Activated T-helper 1 cell treated with anti-CD3 and anti-CD28 coated beads, Interleukin-12 subunit alpha, Interleukin-12 subunit beta, Interleukin-2, Interleukin-4 antibody, amounts not matched to agents 30 ng/mL and 10 ng/mL and 1 ng/mL, durations not matched to agents 14 hours and 24 hours and 36 hours (primary cell): ENCODE measurements at places on chromosomes 2 and 18. TPM values are rescaled to one million over a fixed set of nuclear protein-coding genes. Genes with fewer than 3 reads are reported as not detected.
A peak's percentile ranks its signal among the peaks of the same experiment; 100 is the strongest.

- no peaks in the 10 kb centered on the region for H3K27me3 ChIP-seq
- DNase-seq, result no peak
- H3K4me1 ChIP-seq, result peaks cover 4% of the 10 kb centered on the region
- no peaks in the 10 kb centered on the region for H3K36me3 ChIP-seq
- no peak overlapping the region for H3K27ac ChIP-seq
- H3K4me3 ChIP-seq, result no peak overlapping the region
Observed at GRCh38 chr18:49857708-49858107, 44.4 kb upstream of the ACAA2 start.

The CACNB4 gene
- total RNA-seq, result 0.39 and 0.83 TPM in 2 replicates

DNA sequence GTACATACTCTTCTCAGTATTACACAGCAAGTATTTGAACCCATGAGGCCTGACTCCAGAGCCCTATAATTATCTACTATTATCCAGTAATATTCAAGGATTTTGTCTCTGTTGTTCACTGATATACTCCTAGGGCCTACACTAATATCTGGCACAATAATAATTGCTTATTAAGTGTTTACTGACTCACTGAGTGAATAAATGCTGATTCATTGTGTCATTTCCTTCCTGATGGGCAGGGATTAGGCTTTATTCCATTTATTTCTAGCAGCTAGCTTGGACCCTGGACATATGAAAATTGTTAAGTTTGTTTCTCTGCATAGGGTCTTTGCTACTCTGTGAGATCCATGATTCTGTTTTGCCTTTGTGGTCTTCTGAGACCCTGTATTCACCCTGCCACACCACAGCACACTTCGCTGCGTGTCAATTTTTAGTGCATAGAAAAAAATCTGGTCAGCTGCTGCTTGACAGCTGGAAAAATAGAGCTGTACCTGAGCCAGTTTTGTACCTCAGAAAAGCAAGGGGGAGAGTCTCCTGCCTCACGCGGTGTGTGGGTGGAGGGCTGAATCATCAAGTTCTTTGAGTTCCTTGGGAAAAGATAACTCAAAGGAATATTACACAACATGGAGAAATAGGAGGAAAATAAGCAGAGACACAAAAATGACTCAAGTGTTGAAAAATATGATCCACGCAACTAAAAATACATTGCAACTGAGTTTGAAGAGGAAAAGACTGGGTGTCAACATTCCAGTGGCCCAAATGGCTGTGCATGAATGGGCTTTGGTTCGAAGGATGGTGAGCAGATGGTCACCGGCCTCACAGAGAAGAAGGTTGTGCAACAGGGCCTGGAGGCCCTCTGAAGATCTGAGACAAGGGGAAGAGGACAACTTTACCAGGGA lies 18.9 kb upstream of the DPP4 start:
- no peak for DNase-seq
- no peaks in the 10 kb centered on the region for H3K27me3 ChIP-seq
- no peak overlapping the region for H3K4me3 ChIP-seq
- no peak overlapping the region for H3K27ac ChIP-seq

The SLC9A2 gene
- not detected in 2 replicates for total RNA-seq

GRCh38 chr2:179936141-179936540 lies 71.0 kb downstream of the CWC22 start:
- H3K36me3 ChIP-seq, result no peaks in the 10 kb centered on the region

The PRKAG3 gene
- not detected in 2 replicates for total RNA-seq

GRCh38 chr2:167181134-167181533 lies 292.9 kb downstream of the XIRP2 start:
- no peak overlapping the region for H3K4me3 ChIP-seq
- no peaks in the 10 kb centered on the region for H3K27me3 ChIP-seq
- H3K36me3 ChIP-seq, result no peaks in the 10 kb centered on the region
- H3K4me1 ChIP-seq, result no peaks in the 10 kb centered on the region

DNA sequence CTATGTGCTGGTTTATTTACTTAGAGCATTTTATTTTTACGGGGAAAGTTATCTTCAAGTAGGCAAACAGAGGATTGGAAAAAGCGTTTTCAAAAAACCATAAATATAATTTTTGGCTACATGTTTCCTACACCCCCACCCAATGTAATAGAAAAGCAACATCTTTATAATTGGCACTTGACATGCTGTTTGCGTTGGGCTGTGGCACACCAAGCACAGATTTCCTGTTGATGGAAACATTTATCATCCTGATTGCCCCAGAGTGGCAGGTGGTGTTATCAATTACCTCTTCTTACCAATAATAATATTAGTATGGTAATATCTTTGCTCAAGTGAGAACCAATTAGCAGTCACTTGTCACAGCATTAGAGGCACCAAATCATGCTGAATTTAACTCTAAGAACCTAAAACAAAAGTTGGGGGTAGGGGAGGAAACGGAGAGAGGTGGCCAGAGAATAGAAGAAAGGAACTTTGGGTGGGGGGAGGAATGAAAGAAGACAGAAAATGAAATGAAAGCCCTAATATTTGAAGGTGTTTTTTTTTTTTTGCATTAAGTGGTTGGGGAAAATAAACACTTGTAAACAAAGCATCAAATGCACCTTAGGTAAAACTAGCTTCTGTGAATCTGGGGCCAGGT lies 3.8 kb upstream of the SALL3 start:
- peaks cover 6% of the 10 kb centered on the region for H3K4me1 ChIP-seq
- no peak overlapping the region for H3K4me3 ChIP-seq
- H3K27me3 ChIP-seq, result peaks cover 57% of the 10 kb centered on the region
- no peak for DNase-seq
- peaks cover 2% of the 10 kb centered on the region for H3K36me3 ChIP-seq

GRCh38 chr2:161416708-161417437 lies 776 bp downstream of the TBR1 start:
- H3K27me3 ChIP-seq, result peaks cover 74% of the 10 kb centered on the region
- peak overlapping the region; percentile 59 for H3K27ac ChIP-seq
- no peak for DNase-seq

GRCh38 chr18:74407888-74408287 lies 49.2 kb downstream of the DIPK1C start:
- peak overlapping the region; percentile 73 for H3K27ac ChIP-seq
- H3K36me3 ChIP-seq, result peaks cover 2% of the 10 kb centered on the region
- no peak for DNase-seq
- H3K4me1 ChIP-seq, result peaks cover 28% of the 10 kb centered on the region
- peak overlapping the region; percentile 64 for H3K4me3 ChIP-seq
- peaks cover 4% of the 10 kb centered on the region for H3K27me3 ChIP-seq

The UGT1A6 gene
- total RNA-seq, result not detected in 2 replicates

The ARHGEF33 gene
- 0.15 and 0.36 TPM in 2 replicates for total RNA-seq

DNA sequence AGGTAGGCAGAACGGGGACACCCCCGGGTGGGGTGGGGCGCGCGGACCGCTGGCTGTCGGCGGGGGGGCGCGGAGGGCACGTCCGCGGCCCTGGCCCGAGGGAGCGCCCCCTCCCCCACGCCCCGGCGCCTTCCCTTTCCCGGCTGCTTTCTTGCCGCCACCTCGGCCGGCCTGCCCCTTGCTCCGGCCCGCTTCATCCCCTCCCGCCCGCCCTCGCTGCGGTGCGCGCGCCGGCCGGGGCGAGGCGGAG lies 443 bp downstream of the VAPA start:
- peak overlapping the region; percentile 88 for H3K4me3 ChIP-seq
- peak overlapping the region; percentile 76 for H3K27ac ChIP-seq
- H3K27me3 ChIP-seq, result peaks cover 5% of the 10 kb centered on the region
- no peak for DNase-seq
- H3K4me1 ChIP-seq, result peaks cover 27% of the 10 kb centered on the region
- peaks cover 6% of the 10 kb centered on the region for H3K36me3 ChIP-seq

The TMEM247 gene
- total RNA-seq, result not detected in 2 replicates

The CXCR4 gene
- total RNA-seq, result 83.3 and 86.3 TPM in 2 replicates

DNA sequence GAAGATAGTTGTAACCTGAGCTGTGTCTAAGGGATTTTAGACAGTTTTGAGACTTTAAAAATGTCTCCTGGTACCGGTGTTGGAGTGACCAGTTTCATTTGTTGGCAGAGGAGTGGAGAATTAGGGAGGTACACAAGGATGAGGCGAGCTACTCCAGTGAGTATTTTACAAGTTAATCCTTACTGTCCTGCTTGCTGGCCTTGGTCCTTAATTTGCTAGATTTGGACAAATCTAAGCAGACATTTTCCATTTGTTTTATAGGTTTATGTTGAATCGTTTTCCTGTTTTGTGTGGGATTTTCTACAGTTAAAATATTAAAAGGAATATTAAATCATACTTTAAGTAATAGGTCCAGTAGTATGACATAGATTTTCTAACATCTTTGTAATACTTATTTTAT lies 101.8 kb downstream of the ZNF407 start:
- peaks cover 3% of the 10 kb centered on the region for H3K36me3 ChIP-seq
- H3K27ac ChIP-seq, result no peak overlapping the region
- no peaks in the 10 kb centered on the region for H3K4me1 ChIP-seq
- H3K27me3 ChIP-seq, result no peaks in the 10 kb centered on the region

DNA sequence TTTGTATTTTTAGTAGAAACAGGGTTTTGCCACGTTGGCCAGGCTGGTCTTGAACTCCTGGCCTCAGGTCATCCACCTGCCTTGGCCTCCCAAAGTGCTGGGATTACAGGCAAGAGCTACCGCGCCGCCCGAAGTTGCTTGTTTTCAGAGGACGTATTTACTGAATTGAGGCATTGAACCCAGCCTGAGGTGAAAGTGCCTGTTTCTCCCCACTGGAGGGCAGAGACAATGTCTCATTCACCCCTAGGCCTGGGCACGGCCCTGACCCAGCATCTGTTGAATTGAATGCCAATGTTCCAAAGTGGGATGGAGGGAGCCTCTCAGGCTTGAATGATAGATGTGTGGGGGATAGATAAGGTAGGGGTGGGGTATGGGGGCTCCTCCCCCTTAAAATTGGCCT lies 4.5 kb upstream of the TMBIM1 start:
- peaks cover 27% of the 10 kb centered on the region for H3K4me1 ChIP-seq
- no peak overlapping the region for H3K27ac ChIP-seq
- H3K36me3 ChIP-seq, result no peaks in the 10 kb centered on the region
- DNase-seq, result no peak
- H3K4me3 ChIP-seq, result no peak overlapping the region

DNA sequence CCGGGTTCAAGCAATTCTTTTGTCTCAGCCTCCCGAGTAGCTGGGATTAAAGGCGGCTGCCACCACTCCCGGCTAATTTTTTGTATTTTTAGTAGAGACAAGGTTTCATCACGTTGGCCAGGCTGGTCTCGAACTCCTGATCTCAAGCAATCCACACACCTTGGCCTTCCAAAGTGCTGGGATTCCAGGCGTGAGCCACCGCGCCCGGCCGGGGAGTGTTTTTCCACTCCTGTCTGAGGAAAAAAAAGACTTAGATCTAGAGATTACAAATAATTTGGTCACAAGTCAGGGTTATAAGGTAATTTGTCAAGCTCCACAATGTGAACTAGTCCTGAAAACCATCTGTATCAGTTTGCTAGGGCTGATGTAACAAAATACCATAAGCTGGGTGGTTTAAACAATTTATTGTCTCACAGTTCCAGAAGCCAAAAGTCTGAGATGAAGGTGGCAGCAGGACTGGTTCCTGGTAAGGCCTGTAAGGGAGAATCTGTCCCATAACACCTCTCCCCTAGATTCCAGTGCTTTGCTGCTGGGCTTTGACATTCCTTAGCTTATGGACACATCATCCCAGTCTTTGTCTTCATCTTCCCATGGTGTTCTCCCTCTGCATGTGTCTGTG lies 40.7 kb upstream of the SP3 start:
- no peak overlapping the region for H3K27ac ChIP-seq
- no peak overlapping the region for H3K4me3 ChIP-seq
- H3K36me3 ChIP-seq, result no peaks in the 10 kb centered on the region
- H3K4me1 ChIP-seq, result peaks cover 5% of the 10 kb centered on the region
- DNase-seq, result no peak

- no peak overlapping the region for H3K27ac ChIP-seq
- peaks cover 1% of the 10 kb centered on the region for H3K27me3 ChIP-seq
- H3K36me3 ChIP-seq, result no peaks in the 10 kb centered on the region
- no peak for DNase-seq
Observed at GRCh38 chr2:96102596-96103186, 13.7 kb downstream of the ADRA2B start.

DNA sequence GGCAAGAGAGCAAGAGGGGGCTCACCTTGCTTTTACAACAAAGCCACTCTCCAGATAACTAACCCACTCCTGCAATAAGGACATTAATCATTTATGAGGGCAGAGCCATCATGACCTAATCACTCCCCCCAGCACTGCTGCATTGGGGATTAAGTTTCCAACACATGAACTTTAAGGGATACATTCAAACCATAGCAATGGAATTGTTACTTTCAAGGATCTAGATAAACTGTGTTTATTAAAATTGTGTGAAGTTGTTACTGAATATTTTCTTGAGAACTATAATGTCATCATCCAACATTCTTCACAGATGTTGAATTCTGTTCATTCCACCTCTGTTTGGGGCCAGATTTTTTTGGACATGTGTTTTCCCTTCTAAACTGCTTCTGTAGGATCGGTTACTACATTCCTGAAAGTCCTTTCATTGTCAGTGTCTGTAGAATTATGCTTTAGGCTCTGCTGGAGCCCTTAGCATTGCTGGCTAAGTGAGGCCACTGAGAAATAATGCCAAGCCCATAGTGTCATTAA lies 50.4 kb downstream of the SPATS2L start:
- no peak overlapping the region for H3K27ac ChIP-seq
- no peaks in the 10 kb centered on the region for H3K4me1 ChIP-seq
- no peak overlapping the region for H3K4me3 ChIP-seq
- H3K27me3 ChIP-seq, result peaks cover 8% of the 10 kb centered on the region
- no peak for DNase-seq

DNA sequence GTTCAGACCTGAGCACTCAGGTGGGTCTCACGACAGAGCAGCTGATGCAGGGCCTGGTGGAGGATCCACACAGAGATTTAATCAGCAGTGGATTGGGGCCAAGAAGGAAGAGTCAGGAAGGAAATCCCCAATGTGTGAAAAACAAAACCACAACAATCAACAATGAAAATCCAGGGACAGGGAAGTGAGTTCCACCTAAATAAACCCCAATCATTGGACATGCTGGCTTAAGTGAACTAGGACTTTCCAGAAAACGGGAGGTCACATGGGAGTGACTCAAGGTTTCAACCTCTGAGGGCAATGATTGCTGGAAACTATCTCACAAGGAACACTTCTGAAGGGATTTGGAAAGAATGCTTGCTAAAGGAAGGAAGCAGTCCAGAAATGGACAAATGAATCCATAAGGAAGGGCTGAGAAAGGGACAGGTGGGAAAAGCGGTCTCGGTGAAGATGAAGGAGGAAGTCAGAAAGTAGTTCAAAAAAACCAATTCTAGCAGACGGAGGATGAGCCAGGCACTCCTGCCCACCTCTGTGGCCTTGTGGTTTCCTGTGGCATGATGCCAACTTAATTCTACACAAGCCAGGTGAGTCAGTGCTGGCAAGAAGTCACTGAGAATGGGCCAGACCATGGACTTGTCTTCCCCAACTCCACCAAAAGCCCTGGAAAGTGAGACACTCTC lies 15.4 kb upstream of the XDH start:
- no peak overlapping the region for H3K4me3 ChIP-seq
- no peaks in the 10 kb centered on the region for H3K36me3 ChIP-seq
- H3K27ac ChIP-seq, result no peak overlapping the region
- peaks cover 4% of the 10 kb centered on the region for H3K27me3 ChIP-seq
- no peaks in the 10 kb centered on the region for H3K4me1 ChIP-seq
- no peak for DNase-seq

The CDCA7 gene
- 112 and 115 TPM in 2 replicates for total RNA-seq

The PCARE gene
- not detected in 2 replicates for total RNA-seq

The ANKRD30B gene
- not detected in 2 replicates for total RNA-seq

- H3K4me3 ChIP-seq, result no peak overlapping the region
- H3K36me3 ChIP-seq, result peaks cover 4% of the 10 kb centered on the region
- DNase-seq, result no peak
- no peak overlapping the region for H3K27ac ChIP-seq
- H3K4me1 ChIP-seq, result no peaks in the 10 kb centered on the region
Observed at GRCh38 chr2:182717416-182717815, 1.4 kb downstream of the DNAJC10 start.

The IL36G gene
- total RNA-seq, result not detected in 2 replicates
